ENCODE measurements at places on chromosomes 16 and 17. TPM values are rescaled to one million over a fixed set of nuclear protein-coding genes. Genes with fewer than 3 reads are reported as not detected.

GRCh38 chr17:13484020-13484419 lies 117.7 kb downstream of the HS3ST3A1 start:
- DNase-seq = no peak

PABPN1L gene
- total RNA-seq = not detected

OTOP2 gene
- total RNA-seq = not detected

ATP2A3 gene
- 4.8 TPM for total RNA-seq

ATP2A1 gene
- total RNA-seq = 5.7 TPM

DNA sequence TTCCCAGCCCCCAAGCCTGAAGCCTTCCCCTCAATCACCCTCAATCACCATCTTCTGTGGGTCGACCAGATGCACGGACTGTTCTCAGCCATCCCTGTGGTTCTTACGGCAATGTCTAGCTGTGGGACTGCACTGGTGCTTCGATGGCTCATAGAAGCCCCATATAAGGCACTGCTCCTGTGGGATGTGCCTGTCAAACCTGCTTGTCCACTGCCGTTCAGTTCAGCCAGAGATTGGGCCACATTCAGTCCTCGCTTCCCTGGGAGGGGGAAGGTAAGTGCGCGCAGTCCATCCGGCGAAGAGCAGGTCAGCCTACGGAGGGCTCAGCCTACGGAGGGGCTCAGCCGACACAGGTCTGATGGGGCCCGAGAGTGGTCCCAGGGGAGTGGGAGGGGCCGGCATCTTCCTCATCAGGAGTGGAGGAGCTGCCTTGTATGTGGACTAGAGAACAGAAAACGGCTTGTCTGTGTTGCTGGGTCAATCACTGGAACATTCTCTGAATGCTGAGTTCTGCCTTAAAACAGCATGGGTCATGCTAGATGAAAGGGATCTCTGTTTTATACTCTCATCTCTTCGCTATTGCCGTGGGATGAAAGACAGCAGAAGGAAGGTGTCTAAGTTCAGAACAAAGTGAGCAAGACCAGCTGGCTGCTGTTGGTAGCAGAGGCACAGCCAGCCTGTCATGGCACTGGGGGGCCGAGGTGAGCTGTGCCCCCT lies at the start of gene CARD14:
TSS of gene CARD14 (plus strand) at position 247 of the 717 bp plus-strand sequence. CDS start 11,409 bp downstream, outside the sequence.
- DNase-seq = peak; percentile 81

DNA sequence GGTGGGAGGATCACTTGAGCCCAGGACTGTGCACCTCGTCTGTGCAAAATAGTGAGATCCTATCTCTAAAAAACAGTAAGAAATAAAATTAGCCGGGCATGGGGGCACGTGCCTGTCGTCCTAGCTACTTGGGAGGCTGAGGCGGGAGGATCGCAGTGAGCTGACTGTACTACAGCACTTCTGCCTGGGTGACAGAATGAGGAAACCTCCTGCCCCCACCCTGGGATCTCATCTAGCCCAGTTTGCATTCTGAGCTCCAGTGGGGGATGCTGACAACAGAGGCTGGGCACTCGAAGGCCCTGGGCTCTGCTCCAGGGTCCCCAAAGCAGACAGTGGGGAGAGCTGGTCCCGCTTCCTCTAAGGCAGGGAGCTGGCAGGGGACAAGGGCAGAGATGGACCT lies 7.1 kb downstream of the NAGPA start:
- DNase-seq = no peak

GRCh38 chr17:50137042-50137441 lies 7.1 kb upstream of the SAMD14 start:
- no peak for DNase-seq

GNG13 gene
- not detected for total RNA-seq

All from Calu3 (cell line).